Adrenal gland (tissue), 19 donors: ENCODE measurements at places on chromosomes 3 and 15. TPM values are rescaled to one million over a fixed set of nuclear protein-coding genes. Genes with fewer than 3 reads are reported as not detected.

- no peaks in the 10 kb centered on the region for H3K36me3 ChIP-seq
- H3K27me3 ChIP-seq, result peaks cover 5% of the 10 kb centered on the region
- H3K4me3 ChIP-seq, result no peak overlapping the region
- DNase-seq, result no peak
- H3K27ac ChIP-seq, result no peak overlapping the region
- H3K4me1 ChIP-seq, result no peaks in the 10 kb centered on the region
Measured at GRCh38 chr3:54071601-54072000, 50.8 kb upstream of the CACNA2D3 start.

DNA sequence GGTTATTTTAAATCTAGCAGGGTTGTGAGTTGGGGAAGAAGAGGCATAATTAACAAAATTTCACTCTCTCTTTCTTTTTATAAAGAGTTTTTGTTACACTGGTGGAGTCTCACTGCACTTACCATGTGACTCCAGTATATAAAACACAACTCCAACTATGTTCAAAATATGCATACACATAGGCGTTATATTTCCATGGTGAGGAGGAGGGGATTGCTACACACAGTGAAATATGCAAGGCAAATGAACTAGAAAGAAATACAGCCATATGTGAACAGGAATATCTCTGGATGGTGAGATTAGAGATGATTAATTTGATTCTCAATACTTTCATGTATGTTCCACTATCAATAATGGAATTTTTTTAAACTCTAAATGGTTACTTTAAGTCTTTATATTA is 385.0 kb downstream of the MAGI1 start:
- no peaks in the 10 kb centered on the region for H3K4me1 ChIP-seq
- no peaks in the 10 kb centered on the region for H3K27me3 ChIP-seq
- H3K36me3 ChIP-seq, result no peaks in the 10 kb centered on the region
- no peak overlapping the region for H3K27ac ChIP-seq
- DNase-seq, result no peak
- no peak overlapping the region for H3K4me3 ChIP-seq

The IL5RA gene
- 0.13 TPM for polyA plus RNA-seq

The CPOX gene
- polyA plus RNA-seq, result 15.6 TPM

The ICE2 gene
- polyA plus RNA-seq, result 15.6 TPM
